ENCODE measurements at places on chromosomes 5 and 9. TPM values are rescaled to one million over a fixed set of nuclear protein-coding genes. Genes with fewer than 3 reads are reported as not detected.

PCDHGC4 gene
- not detected for total RNA-seq

MUSK gene
- not detected for total RNA-seq

CNTNAP3 gene
- total RNA-seq: not detected

LCN6 gene
- not detected for total RNA-seq

SLC6A18 gene
- total RNA-seq: not detected

TMEM174 gene
- total RNA-seq: not detected

ANKRD34B gene
- not detected for total RNA-seq

LCN15 gene
- total RNA-seq: not detected

PTPN3 gene
- total RNA-seq: 11.3 TPM

ANXA2R gene
- total RNA-seq: 22.7 TPM

CARD9 gene
- 116 TPM for total RNA-seq

RGS7BP gene
- not detected for total RNA-seq

TMEM267 gene
- total RNA-seq: 14.9 TPM

Measured in HT-29 (cell line).